Activated CD4-positive, alpha-beta T cell treated with anti-CD3 and anti-CD28 coated beads for 4 hours (primary cell): ENCODE measurements at places on chromosomes 7 and 10.

GRCh38 chr10:6516929-6517284, 63.2 kb downstream of the PRKCQ start:
- DNase-seq = no peak

GRCh38 chr10:7534480-7534852, 123.6 kb upstream of the SFMBT2 start:
- no peak for DNase-seq

GRCh38 chr10:93991596-93992284, 2.0 kb upstream of the PLCE1 start:
- no peak for DNase-seq

- DNase-seq = no peak
These were observed 339.4 kb upstream of the KIAA1217 start for GRCh38 chr10:23869548-23869947.

- no peak for DNase-seq
These were observed 224.0 kb upstream of the ZNF32 start for GRCh38 chr10:43872644-43873043.

DNA sequence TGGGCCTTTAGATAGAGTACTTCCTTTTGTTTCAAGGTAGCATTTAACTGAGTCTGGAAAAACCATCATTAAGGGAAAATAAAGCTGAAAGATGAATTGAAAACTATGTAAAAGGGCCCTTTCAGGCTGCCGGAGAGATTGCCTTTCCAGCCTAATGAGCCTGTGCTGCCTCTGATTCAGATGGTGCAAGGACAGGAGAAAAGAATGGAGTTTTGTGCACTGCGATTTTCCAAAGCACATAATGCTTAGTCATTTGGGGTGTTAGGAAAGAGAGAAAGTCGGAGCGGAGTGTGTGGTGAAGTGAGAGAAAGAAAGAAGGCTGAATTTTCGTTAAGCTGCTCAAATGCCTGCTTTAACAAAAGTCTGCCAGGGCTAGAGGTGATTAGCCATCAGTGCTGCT, 259.7 kb downstream of the PAXIP1 start:
- no peak for DNase-seq

- peak; percentile 31 for DNase-seq
These were observed 51.0 kb upstream of the NKX6-2 start for GRCh38 chr10:132836832-132837540.

DNA sequence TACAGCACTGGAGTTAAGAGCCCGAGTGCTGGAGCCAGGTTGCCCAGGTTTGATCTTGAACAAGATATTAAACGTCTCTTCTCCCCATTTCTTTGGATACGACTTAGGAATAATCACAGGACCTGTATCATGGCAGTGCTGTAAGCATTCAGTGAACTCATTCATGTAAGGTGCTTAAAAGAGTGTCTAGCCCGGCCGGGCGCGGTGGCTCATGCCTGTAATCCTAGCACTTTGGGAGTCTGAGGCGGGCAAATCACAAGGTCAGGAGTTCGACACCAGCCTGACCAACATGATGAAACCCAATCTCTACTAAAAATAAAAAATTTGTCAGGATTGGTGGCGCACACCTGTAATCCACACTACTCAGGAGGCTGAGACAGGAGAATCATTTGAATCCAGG, 40.8 kb downstream of the CHST15 start:
- DNase-seq = no peak

GRCh38 chr7:16693601-16694318, 47.8 kb downstream of the BZW2 start:
- DNase-seq = no peak

DNA sequence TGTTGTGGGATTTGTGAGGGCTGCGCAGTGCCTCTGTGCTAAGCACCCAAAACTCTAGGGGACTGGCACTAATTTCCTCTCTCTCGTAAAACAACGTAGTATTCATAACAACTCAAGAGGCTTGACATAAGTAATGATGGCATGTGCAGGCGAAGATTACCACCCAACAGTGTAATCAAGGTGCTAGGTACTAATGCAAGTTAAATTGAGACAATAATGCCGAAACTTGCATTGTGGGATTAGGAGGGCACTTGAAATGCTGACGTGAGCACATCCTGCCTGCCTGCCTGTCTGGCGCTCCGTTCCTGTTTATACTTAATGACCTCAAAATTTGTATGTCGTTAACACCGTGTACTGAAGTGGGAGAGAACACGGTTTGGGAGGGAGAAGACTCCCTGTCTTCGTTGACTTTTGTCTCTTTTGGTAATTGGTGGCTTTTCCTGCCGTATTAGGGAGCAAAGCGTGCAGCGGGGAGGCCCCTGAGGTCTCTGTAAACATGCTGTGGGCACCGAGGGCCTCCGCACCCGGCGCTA, 139.0 kb downstream of the MGMT start:
- no peak for DNase-seq

GRCh38 chr7:3277604-3278572, 23.2 kb upstream of the SDK1 start:
- DNase-seq = no peak

- no peak for DNase-seq
These were observed 340.7 kb upstream of the CELF2 start for GRCh38 chr10:10676972-10677371.

DNA sequence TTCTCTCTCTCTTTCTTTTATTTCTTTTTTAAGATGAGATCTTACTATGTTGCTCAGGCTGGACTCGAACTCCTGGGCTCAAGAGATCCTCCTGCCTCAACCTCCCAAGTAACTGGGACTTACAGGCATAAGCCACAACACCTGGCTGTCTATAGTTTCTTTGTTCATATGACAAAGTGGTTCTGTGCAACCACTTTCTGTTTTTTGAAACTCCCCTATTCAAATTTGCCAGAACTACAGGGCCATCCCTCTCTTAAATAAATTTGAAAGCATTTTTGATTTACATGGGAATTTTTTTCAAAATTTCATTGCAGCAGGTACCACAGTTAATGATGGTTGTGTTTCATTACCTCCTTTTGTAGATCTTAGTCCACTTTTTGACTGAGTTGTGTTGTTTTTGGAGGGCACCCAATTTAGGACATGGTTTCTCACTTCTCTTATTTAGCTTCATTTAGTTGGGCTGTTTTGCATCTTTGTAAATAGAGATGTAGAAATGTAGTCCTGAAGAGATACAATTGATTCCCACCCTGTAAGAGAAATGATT, 119.2 kb downstream of the LRRC4 start:
- no peak for DNase-seq

DNA sequence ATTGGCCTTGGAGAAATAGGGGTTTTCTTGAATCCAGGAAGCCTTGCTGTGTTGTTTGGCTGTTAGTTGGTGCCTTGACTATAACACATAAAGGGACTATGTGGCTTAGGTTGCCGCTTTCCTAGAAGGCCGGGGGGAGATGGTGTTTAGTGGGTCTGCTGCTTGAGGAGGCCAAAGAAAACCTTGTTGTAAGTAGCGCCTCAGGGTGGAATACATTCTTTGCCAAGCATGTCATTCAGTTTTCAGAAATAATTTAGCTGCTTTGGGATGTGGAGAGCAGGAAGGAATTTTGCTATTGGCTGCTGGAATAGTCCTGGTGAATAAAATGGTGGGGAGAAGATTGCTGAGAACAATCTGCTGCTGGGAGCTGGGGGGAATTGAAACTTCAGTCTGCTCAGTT, 132.9 kb upstream of the WNT16 start:
- no peak for DNase-seq

DNA sequence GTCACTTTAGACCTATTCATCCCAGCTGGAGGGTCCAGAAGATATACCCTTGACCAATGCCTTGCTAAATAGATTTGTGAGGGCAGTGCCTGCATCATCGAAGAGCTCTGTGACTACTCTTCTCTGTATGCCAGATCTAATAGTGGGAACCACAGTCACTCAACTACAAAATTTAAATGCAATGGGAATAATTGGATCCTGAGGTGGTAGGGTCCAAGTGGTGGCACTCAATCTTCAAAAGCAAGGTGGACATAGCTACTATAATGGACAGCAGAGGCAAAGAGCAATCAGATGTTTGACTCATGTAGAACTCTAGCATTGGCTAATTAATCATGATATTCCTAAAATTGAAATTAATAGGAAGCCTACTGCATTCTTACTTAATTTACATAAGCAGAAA, 554.3 kb upstream of the GRM3 start:
- no peak for DNase-seq

DNA sequence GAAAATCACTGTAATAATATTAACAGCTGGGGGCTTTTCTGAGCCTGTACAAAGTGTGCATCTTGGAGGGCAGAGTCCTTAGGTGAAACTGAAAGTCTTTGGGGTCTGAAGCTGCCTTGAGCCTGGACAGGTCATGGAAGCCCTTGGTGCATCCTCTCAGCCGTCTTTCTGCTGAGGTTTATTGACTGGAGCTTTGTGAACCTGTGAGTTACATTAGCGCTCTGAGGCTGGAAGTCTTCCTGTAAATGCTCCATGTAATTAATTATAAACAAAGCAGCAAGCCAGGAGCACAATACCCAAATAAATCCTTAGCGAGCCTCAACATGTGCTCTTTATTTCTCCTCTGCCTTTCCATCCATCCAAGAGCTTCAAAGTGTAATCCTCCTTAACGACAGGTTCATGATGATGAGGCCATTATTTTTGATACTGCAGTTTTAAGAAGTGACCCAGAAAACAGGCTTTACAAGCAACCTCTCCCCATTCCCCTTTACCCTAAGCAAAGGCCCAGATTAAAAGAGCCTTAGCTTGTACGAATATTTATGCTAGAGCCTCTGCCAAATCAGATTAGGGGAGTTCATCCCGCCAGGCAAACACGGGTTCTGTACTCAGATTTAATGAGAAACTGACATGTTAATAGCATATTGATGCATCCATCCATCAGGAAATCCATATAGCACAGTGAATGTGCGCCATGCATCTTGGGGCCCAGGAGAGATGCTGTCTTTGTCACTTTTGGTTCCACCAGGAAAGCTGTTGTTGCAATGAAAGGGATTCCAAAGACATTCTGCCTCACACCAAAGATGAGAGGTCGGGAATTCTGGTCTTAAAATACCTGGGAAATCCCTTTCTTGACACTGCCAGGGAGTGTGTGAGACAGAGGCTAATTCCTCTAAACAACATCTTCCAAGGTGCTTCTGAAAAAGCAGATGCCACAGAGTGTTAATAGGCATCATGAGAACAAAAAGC, 118.1 kb downstream of the ANLN start:
- no peak for DNase-seq

DNA sequence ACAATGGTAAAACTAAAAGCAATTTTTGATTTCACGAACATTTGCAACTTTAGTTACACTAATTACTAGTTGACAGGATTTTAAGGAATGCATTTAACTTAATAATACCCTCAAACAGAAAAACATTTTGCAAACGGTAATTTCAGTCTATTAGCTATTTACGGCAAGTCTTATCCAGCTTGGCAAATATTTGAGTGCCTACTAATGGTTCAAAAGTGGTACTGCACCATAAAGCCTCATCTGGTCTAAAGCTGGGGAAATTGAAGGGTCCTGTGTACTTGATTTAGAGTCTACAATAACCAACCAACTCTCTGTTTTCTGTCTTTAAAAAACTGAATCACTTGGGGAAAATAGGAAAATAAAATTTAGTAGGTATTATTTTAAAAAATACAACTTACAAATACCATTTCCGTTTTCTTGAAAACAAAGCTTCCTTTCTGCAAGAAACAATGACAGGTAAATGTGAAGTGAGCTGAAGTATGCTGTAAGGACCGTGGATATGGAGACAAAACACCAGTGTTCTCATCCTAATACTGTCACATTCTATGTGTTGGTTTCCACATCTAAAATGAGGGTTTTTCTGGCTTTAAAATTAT, 142.3 kb downstream of the VPS50 start:
- DNase-seq = no peak

DNA sequence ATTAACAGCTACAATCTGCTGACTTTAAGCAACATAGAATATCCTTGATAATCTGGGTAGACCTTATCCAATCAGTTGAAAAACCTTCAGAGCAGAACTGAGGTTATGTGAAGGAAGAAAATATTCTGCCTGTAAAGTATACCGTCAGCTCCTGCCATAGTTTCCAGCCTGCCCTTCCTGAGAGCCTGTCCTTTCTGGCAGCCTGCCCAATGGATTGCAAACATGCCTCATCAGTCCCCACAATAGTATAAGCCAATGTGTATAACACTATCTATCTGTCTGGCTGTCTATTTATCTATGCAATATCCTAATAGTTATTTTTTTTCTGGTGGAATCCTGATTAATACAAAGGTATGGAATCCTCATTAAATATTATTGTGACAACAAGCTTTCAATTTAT, 489.2 kb upstream of the KCND2 start:
- no peak for DNase-seq

DNA sequence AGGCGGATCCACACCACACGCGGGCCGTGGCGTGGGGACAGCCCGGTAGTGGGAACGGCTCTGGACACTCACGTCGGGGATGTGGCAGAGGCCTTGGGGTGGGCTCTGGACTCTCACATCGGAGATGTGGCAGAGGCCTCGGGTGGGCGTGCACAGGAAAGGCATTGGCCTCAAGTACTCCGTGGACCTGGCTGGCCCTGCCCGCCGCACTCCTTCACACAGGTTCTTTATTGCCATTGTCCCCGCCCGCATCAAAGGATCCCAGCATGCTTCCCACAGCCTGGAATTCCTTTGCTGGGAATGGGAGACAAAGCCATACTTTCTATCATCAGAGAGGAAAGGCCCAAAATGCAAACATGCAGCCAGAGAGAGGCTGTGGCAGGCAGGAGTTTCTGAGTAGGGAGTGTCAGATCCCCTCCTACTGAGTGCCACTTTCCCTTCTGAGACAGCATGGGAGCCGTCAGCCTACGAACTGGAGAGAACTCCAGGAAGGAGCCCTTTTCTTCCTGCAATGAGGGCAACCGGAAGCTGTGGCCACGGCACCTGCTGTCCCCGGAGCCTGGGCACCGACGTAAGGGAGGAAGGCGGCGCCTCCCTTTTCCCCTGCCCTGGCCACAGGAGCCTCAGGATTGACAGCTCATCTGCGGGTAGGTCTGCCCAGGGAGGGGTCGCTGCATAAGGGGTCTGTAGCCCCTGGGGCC, 51.5 kb downstream of the RBM17 start:
- DNase-seq = no peak

GRCh38 chr7:121076350-121077164, 88.0 kb downstream of the CPED1 start:
- no peak for DNase-seq

- no peak for DNase-seq
These were observed 99.1 kb upstream of the SEC61G start for GRCh38 chr7:54858008-54858692.

GRCh38 chr10:61918140-61918539, 16.6 kb downstream of the ARID5B start:
- DNase-seq = no peak

DNA sequence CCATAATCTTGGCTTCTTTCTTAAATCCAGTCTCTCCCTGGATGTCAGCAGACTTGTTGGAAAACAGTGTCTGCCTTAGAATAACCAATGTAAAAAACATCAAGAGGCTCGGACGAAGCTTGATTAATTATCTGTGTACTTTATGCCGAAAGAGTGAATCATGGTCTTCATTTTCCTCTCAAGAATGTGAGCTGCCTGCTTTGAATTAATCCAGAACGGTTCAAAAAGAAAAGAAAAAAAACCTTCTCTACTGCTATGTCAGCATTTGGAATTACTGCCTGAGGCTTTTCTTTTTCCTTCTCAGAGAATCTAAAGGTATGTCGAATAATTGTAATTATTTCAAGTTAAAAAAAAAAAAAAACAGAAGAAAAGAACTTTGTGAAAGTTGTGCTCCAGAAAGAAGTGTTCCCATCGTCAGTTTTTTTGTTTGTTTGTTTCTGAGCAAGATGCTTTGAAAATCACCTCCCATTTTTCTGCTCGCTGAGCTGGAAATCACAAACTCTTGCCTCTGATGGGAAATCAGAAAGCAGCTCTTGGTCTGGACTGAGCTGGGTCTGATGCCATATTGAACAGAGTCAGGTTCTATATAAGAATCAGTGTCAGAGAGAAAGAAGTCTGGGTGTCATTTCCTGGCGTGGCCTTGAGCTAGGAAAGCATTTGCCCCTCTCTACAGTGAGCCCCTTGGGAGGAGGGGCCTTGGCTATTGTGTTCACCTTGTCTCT, 20.2 kb downstream of the PLPP4 start:
- DNase-seq = no peak
